ENCODE measurements at places on chromosomes 2 and 18. TPM values are rescaled to one million over a fixed set of nuclear protein-coding genes. Genes with fewer than 3 reads are reported as not detected.

Gene DQX1
- total RNA-seq: 0.76 TPM

Gene CLASP1
- total RNA-seq: 53.9 TPM

Gene DSC3
- 3.7 TPM for total RNA-seq

Gene SOWAHC
- 17.8 TPM for total RNA-seq

Gene DNAJC5G
- total RNA-seq: 1.4 TPM

Gene SRD5A2
- total RNA-seq: not detected

Gene TUBA4B
- total RNA-seq: not detected

Gene CXCR4
- total RNA-seq: 1.3 TPM

Gene BARD1
- total RNA-seq: 32.3 TPM

Gene PRR30
- total RNA-seq: not detected

DNA sequence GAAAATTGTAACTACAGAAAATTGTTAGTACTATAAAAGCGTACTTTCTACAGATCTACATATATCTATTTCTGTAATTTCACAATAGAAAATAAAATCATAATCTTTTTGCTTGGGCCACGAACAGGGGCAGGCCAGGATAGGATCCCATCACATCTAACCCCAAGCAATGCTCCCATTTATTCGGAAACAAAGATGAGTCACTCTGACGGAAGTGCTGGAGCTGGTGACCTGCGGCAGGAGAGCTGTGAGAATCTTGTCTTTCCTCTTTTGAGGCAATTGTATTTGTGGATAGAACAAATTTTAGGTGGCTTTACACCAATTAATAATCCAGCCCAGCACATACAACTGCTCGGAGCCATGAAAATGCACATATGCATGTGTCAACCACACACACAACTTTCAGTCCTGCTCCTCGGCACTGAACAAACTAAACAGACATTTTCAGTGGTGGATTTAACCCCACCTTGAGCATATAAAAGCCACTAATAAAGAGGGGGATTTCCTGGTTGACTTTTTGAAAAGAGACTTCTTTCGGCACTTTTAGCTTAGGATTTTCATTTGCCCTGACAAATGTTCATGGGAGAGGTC lies 22.3 kb upstream of the INSIG2 start:
- DNase-seq: no peak

DNA sequence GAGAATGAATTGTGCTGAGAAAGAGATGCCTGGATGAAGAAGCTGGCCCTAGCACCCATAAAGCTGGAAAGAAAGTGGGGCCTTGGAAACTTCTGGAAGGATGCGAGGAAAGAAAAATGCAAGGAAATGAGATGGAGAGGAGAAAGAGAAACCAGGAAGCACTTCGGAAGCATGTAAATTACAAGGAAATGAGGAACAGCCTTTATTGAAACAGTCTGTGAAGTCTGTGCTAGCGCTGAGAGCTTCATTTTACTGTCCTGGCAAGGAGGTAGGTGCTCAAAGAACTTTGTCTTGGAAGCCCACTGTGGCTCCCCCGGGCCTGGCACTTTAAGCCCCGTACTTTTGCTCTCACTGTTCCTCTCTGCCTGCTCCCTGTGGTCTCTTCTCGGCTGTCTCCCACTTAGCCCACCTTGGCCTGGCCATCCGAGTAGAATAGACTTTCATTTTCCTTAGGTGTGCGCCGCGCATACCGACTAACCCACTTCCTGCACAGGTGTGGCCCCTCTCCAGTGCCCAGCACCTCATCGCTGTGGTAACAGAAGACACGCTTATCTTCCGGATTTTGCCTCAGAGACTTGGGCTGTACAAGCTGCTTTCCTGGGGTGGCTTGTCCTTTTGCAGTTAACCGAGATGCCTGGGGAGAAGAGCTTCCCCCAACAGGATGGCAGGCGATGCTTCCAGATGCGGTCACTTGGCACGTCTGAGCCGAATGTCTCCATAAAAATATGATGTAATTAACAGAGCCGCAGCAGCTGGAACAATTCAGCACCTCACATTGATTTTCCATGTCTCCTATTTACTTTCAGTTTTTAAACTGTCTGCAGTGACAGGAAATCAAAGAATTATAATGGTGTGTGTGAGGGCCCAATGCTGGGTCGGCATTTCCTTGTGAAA lies 199.6 kb downstream of the HRH4 start:
- DNase-seq: no peak

DNA sequence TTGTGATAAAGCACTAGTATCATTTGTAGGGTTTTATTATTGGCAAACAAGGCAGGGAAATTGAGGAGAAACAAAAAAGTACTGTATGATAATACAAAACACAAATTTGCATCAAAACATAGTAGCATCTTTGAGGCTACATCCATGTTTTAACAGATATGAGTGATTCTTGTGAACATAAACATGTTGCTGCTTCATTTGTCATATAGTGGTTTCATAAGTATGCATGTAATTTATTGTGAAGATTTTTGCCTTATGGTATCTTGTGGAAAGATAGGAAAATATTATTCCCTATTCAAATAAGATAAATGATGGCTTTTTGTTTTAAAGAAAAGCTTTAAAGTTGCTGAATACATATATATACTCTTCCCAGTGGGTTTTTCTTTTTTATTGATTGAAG lies 60.3 kb downstream of the VRK2 start:
- no peak for DNase-seq

DNA sequence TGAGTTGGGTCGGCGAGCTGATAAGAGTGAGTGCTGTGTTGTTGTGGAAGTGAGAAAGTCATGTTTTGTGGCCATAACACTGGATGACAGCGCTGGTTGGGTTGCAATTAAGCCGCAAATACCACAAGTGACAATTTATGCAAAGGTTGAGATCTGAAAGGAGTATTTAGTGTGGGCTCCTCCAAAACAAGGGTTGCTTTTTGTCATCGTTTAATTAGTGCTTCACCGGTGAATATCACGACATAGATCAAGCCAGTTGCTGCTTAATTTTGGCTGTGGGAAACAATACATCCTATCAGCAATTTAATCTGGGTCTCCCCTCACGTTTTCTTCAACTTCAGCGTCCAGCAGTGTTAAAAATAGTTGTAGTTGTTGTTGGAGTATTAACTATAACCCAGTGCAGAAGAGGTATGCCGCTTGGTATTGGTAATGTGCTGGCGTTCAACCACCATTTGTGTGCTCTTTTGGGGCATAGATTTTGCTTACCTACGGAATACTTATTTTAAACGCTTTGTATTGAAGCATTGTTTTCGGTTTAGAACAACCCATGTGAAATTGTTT lies 662 bp downstream of the ACVR2A start:
- DNase-seq: no peak

- no peak for DNase-seq
Observed at GRCh38 chr2:221377066-221377465, 195.0 kb downstream of the EPHA4 start.

- no peak for DNase-seq
Observed at GRCh38 chr18:12838178-12838634, 45.8 kb downstream of the PTPN2 start.

- DNase-seq: no peak
Observed at GRCh38 chr2:9665898-9666297, 35.1 kb upstream of the YWHAQ start.

DNA sequence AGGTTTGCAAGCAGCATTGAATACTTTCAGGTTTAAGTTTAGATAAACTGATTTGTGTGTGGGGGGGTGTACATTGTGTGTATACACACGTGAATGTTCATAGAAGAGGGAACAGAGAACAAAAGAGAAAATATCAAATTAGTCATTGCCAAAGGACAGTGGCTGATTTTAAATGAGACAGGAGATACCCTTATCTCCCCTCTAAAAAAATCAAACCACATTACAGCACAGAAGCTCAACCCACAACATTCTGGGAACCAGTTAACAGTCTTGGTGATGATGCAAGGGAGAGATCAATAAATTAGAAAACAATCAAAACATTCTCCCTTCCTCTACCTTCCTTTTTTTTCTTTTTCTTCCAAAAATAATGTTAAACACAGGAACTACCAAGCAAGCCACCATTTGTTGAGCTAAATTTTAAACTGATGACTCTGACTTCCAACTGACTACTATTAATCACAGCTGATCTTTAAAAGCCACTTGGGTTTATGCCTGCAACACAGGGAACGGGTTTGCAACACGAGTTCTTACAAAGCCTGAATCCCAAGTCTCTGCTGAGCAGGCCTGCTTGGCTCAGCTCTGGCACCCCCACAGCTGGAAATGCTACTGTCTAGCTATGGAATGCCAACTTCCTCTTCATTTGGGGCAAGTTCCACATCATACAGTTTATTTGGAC lies 119.2 kb upstream of the ACVR1C start:
- DNase-seq: no peak

DNA sequence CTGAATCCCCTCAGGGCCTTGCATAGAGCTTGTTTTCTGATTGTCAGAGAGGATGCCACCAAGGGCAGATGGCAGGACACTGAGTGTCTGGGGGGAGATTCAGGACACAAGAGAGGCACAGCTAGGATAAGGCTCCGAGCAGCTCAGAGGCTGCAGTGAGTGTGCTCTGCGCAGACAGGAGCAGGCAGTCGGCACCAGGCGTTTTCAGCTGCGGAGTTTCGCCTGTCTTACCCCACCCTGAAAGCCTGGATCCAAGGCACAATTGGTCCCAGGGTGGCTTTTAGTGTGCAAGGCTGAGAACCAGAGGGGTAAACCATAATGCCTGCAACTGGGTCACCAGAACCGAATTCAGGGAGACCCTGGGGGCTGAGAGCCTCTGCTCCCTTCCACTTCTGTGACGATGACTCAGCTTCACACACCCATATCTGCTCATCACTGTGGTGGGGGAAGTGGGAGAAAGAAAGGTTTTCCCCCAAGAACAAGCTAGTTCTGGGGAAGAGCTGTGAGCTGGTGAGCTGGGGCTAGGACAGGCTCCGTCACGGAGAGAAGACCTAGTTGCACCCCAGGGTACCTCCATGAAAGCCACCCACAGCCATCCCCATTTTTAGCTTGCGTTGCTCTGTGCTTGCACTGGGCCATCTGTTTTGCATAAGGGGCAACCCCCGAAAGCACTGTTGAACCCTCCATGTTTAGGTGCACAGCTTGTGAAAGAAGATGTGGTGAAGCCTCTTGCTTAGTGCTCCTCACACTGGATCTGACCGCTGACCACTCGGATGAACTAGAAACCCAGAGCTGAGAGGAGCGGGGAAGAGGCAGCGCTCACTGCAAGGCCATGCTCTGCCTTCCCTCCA lies 173.7 kb downstream of the CELF4 start:
- no peak for DNase-seq

DNA sequence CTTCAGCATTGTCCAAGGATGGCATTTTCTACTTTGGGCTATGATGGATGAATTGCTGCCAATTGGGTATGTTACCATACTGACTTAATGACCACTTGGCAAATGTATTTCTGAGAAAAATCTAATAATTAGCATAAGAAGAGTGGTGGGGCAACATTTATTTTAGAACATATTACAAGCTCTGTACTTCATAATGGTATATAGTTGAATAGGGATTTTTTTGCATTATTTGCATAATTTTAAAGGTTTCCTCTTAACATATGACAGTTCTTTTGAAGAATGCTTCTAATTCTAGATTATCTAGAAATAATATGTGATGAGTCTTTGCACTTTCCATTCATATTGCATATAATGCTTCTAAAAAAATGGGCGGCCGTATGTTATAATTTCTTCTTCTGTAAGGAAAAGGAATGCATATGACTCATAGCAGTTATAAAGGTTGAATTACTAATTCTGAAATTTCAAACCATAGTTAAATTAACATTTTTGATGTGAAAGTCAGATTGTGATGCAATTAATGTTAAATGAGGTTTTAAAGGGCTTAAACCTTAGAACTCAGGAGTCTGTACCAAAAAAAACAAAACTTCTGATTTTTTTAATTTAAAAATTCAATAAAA lies 1652.3 kb upstream of the SLC39A10 start:
- no peak for DNase-seq

DNA sequence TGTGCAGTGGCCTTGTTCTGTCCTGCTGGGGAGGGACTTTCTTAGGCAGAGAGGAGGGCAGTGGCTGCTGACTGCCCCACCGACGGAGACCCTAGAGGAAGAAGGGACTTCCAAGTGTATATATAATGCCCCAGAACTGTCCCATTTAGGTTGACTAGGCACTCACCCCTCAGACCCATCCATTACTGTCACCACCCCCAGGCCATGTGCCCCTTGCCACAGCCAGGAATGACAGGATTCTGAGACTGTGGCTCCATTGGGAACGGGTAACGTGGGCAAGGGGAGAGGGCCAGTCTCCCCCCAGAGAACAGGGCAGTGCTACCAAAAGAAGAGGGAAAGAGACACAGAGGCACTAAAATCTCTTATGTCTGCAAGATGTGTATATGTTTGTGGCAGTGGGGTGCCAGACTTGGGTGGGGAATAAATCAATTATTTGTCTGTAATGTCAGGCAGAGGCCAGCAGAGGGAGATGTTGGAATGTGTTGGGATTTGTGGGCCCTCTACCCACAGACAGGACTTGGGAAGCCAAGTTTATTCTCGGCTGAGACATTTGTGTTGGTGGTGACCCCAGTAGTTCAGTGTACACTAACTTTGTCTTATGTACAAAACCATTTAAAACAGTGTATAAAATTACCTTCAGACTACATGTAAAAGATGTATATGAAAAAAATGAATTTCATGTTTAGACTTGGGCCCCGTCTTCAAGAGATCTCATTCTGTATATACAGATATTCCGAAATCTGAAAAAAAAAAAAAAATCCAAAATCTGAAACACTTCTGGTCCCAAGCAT lies 24.0 kb upstream of the TMEM37 start:
- peak; percentile 69 for DNase-seq

DNA sequence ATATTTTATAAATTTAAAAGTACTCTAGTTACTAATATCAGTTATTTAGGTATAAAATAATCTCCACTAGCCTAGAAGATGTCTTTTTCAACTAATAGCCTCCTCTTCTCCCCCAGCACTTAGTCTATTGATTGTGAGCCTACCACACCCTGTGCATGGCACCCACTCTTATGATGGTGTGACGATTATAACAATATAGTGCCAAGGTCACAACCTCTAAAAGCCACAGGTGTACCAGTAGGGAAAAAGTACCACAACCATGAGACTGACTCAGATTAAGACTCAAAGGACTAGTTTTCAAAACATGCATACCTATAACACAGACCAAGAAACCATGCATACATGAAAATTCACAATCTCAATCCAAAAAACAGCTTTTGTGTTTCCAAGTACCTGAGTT lies 27.6 kb downstream of the THADA start:
- no peak for DNase-seq

GRCh38 chr2:209688385-209688784 lies 83.2 kb upstream of the UNC80 start:
- DNase-seq: no peak

DNA sequence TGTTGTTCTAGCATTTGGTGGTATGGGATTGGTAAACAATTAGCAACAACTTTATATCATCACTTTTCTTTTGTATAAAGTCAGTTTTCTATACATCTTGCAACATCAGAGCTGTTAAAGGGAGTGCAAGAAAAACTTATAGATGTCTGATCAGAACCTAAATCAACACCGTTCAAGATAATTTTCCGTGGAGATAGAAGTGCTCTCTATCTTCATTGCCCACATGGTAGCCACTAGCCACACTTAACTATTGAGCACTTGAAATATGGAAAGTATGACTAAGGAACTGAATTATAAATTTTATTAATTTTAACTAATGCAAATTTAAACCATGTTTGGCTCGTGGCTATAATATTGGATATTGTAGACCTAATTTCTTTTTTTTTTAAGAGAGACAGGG lies 5.2 kb downstream of the TTC27 start:
- DNase-seq: no peak

Measured in H1 (cell line).